KBM-7 (cell line): ENCODE measurements at places on chromosomes 7 and 10.
A peak's percentile ranks its signal among the peaks of the same experiment; 100 is the strongest.

GRCh38 chr10:59711871-59712494 lies 2.3 kb upstream of the SLC16A9 start:
- no peak for DNase-seq

DNA sequence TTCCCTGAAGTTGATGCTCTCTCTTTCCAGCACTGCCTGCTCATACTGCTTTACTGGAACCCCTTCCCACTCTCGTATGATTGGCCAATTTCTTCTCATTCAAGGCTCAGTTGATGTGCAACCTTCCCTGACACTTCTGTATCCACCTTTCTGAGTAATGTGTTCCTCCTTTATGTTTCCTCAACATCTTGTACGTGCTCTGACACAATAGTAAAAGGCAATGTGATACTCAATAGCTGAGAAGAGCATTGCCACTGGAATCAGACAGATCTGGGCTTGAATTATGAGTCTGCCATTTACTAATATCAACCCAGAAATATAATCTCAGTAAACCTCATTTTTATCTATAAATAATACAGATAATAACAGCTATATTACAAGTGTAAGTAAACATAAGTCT lies 34.7 kb downstream of the ARL4A start:
- DNase-seq = no peak

DNA sequence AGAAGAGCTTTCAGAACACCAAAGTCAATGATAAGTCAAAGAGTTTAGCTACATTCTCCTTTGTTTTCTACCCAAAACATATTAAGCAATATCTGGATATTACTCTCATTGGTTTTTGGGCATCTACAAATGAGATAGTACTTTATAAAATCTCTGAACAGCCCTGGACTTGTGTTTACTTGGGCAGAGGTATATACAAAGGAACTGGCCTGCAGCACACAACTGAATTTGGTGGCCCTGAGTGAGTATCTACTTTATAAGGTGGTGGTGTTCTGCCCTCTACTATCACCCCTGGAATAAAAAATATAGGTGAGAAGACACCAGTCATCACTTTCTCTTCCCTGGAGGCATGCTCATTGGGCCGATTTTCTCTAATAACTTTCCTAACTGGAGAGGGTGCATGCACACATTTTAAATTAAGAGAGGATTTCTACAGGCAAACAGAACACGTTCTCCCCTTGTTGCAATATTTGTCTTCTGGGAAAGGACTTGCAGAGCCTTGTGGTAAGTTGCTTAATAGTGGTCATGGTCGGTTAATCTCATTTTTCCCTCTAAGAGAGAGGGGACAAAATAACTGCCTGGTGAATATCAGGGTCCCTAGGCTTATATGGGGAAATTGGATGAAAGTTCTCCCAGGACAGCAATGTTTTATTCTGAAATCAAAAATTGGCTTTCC lies 41.1 kb downstream of the OTUD1 start:
- no peak for DNase-seq

- DNase-seq = no peak
Measured at GRCh38 chr7:143227806-143228205, 6.0 kb downstream of the TAS2R40 start.

DNA sequence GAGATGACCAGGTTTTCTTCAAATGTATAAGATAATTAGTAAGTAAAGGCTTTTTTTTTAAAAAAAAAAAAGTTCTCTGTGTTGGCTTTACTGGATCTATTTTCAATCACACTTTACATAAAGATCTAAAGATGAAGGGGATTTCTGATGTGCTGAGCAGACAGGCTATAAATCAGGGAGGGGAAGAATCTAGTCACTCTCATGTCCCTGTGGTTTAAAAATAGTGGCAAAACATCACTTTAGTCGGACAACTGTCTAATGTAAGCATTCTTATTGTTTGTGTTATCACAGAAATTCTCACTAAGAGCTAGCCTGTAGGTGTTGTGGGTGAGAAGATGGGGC lies 132.7 kb downstream of the ICA1 start:
- no peak for DNase-seq

DNA sequence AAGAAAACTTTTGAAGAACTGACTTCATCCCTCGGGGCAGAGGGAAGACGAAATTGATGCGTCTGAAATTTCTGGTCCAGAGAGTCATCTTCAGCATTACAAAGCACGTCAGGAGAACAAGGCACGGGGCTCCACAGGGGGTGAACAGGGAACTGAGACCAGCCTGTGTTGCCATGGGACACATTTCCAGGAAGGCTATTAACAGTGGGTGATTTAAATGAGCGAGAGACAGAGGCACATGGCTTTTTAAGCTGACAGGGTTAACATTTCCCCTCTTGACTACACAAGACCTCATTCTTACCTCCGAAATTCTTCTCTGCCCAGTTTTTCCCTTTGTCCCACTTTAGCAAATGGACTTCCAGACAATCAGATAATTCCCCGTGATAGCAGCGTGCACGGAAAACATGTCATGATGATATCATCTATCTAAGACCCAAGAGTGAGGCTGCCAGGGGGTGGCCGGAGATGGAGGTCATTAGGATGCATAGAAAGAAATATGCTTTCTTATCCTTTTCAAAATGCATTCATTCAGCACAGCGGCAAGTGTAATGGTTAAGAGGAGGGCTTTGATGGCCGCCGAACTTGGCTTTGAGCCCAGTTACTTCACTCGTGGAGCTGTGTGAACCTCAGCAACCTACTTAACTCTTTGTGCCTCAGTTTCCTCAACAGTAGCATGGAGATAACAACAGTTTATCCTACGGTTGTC lies 248.0 kb downstream of the PRPF18 start:
- peak; percentile 12 for DNase-seq

GRCh38 chr7:1590887-1591286 lies 21.1 kb upstream of the PSMG3 start:
- DNase-seq = no peak
